ENCODE measurements at places on chromosomes 5 and 9. TPM values are rescaled to one million over a fixed set of nuclear protein-coding genes. Genes with fewer than 3 reads are reported as not detected.

Gene MARCHF6
- 62.8 TPM for polyA plus RNA-seq

Gene CCL28
- 11.0 TPM for polyA plus RNA-seq

DNA sequence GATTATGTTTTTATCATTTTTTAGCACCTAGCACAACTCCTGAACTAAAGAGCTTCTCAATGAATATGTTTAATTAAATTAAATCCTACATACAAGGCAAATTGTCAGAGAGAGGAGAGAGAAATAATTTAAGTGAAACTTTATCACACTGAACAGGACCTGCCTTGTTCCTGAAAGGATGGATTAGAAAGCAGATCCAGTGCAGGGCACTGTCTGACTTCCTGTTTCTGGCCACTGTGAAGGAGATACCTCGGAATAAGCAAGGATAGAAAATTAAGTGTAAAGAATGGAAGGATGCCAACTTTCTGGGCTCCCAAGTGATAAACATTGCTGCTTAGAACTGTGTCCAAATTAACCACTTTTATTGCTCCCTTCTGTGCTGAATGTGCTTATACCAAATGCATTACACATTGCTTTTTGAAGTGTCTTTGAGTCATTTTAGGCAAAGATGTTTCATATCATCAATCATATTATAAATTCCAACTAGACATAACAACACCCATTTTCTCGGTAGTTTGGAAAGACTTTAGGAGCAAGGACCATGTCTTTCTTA, 89.1 kb upstream of the SPDL1 start:
- DNase-seq: no peak

DNA sequence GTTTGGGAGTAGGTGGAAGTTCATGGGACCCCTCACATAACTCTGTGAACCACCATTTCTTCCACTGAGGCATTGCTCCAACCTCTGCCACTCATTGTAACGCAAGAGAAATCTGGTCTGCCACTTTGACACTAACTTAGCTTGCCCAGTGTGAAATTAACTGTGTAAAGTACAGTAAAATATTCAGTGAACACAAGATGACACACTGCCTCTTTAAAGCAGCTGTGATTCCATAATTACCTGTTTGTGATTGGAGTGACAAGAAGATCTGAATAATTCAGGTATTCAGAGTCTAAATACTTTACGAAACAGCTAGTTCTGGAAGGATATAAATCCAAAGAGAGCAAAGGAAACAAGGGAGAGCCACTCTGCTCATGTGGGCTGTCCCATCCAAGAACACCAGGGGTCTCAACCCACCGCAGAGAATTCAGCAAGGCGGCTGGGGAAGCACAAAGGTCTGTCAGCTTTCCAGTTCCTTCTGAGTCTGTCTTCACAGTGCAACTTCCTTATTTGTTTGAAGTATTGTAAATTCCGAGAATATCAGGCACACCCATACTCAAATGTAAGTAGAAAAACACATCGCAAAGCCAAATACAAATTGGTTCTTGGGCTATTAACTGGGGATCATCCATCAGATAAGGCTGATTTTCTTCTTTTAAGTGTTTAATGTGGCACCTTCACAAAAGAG, 86.9 kb downstream of the GNAQ start:
- peak; percentile 76 for DNase-seq

- no peak for DNase-seq
Observed at GRCh38 chr9:138077898-138078540, 200.4 kb downstream of the CACNA1B start.

DNA sequence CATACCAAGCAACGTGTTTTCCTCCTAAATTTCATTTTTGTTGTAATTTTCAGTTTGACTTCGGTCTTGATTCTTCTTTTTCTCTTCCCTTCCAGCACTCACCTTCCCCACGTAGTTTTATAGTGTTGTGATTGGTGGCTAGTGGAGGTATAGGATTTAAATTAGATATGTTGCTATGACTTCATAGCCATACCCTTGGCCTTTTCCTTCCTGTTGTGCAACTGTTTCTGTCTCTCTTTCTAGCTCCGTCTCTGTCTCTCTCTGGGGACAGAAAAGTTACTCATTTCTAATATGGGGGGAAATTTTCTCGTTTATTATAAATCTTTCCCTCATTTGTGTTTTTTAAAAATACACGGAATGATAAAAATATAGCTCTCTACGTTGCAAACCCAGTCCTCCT, 20.6 kb upstream of the C5orf24 start:
- no peak for DNase-seq

DNA sequence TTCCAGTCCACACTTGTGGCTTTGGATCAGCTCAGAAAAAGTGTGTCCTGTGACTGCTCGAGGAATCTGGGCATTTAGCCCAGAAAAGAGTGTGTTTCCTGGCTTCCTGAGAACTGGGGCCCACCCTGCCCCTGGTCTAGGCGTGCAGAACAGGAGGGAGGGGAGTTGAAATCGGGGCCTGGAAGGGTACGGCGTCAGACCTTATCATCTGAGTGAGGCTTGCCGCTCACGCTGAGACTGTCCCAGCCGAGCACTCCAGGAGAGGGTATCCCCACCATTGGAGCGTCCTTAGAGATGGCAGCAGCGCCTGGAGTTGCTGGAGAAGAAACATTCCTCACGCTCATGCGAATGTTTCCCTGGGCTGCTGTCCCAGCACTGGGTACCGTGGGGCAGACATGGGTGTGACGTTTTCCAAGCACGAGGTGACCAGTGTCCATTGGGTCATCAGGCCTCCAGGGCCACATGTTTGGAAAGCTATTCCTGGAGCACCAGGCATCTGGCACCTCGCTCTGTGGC, 22.5 kb downstream of the NEK6 start:
- DNase-seq: peak; percentile 90

Gene ENTREP1
- 15.3 TPM for polyA plus RNA-seq

Gene ROR2
- polyA plus RNA-seq: 7.6 TPM

DNA sequence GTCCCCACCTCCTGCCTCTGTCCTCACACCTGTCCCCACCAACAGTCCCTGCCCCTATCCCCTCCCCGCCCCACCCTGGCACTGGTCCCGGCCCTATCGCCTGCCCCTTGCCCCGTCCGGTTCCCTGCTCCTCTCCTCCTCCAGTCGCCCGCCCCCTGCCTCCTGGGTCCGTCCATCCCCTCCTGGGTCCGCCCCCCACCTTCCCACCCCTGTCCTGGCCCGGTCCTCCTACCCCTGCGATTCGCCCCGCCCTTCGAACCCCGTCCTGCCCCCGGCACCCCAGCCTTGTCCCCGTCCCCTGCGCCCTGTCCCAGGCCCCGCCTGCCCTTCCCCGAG, 372 bp downstream of the EDF1 start:
- DNase-seq: peak; percentile 53

Gene SOX30
- not detected for polyA plus RNA-seq

- DNase-seq: no peak
Observed at GRCh38 chr9:8284884-8285283, 485.3 kb upstream of the DMAC1 start.

DNA sequence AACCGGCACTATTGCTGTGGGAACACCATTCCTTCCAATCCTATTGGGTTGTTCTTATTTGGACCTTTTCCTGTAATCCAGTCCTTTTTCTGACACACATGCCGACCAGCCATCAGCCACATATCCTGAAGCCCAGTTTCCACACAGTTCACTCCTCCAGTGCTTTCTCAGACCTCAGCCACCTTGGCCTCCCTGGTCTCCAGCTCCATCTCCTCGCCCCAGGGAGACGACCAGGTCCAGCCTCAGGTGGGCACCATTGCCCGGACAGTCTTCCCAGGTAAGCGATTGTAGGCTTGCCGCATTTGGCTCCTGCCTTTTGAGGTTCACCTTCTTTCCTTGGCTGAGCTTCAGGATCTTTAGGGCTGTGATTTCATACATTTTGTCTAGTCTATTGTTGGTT, 15.2 kb upstream of the TERT start:
- DNase-seq: no peak

- no peak for DNase-seq
Observed at GRCh38 chr5:67221487-67222242, 25.1 kb upstream of the CD180 start.

- no peak for DNase-seq
Observed at GRCh38 chr5:88660947-88661805, 221.8 kb downstream of the MEF2C start.

- DNase-seq: no peak
Observed at GRCh38 chr5:177260961-177261360, 42.6 kb downstream of the RAB24 start.

- no peak for DNase-seq
Observed at GRCh38 chr5:143560378-143560777, 156.9 kb upstream of the NR3C1 start.

- DNase-seq: peak; percentile 45
Observed at GRCh38 chr9:120915854-120916470, 10.6 kb downstream of the TRAF1 start.

GRCh38 chr5:59099270-59099994, 516.6 kb downstream of the RAB3C start:
- no peak for DNase-seq

GRCh38 chr9:4495537-4495936, 5.3 kb downstream of the SLC1A1 start:
- no peak for DNase-seq

DNA sequence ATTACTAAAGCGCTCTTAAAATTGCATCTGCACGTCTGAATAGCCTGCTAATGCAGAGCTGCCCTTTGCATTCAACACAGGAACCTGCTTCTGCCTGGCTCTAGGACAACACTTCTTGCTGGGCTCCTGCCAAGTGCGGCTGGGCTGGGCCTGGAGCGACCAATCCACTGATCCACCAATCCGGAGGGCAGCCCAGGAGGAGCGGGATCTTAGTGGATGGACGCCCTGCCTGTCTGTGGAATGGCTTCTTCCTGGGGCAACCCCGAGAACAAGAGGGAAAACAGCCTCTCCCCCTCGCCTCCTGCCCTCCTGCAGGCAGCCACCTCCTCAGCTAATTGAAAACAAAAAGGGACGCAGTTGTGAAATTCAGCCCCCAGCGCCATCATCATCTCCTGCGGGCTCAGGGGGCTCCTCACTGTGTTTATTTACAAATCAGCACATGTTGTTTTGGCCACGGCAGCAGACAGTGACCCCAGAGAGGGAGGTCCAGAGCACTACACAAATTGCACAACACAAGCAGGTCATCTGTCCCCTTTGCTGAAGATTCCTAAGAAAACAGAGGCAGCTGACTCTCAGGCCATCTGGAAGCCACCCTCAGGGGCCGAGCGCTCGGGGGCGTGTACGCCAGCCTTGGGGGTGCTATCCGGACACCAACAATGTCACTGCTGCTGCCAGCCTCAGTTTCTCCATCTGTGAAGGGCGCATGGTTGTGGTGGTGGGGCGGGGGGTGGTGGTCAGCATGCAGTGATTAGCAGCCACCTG, 57.3 kb downstream of the GADD45G start:
- DNase-seq: peak; percentile 99

DNA sequence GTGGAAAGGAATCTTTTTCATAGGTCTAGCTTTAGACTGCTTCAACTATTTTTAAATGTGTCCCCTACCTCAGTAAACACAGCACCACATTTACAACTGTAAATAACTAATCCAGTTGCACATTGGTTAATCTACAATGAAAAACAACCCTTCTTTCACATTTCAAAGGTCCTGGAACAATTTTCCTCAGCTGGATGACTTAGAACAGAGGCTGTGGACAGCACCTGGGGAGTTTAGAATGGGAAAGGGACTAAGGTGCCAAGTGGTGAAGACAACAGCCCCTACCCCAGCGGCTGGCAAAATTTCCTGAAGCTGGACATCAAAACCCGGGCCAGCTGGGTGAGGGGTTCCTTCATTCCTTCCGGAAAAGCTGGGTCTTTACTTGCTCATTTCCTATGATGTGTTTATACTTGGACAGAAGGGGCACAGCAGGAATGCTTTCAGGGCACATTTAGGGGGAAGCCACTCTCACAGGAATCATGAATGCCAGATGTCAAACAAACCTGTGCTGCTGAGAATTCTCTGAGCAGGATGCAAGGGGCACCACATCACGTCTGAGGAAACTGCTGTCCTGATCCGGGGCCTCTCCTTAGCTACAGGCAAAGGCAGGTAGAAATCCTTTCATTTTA, 158.3 kb downstream of the NR2F1-AS1 start:
- no peak for DNase-seq

DNA sequence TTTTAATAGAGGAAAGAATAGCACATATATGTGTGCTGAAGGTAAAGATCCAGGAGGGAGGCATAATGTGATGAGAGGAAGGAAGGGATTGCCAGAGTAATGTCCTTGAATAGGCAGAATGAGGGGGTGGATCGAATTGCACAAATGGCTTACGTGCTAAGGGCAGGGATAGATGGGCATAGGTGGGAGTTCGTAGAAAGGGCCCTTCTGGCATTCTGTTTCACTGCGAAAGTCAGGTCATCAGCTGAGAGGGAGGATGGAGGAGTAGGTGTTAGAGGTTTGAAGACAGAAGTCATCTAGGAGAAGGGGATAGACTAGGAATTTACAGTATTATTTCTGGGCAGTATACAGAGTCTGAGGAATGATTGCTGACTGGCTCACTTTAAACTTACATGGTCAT, 32.1 kb downstream of the CNOT6 start:
- no peak for DNase-seq

- DNase-seq: no peak
Observed at GRCh38 chr5:26807231-26808199, 230.9 kb downstream of the CDH9 start.
